ENCODE measurements at places on chromosomes 5 and 9.

DNA sequence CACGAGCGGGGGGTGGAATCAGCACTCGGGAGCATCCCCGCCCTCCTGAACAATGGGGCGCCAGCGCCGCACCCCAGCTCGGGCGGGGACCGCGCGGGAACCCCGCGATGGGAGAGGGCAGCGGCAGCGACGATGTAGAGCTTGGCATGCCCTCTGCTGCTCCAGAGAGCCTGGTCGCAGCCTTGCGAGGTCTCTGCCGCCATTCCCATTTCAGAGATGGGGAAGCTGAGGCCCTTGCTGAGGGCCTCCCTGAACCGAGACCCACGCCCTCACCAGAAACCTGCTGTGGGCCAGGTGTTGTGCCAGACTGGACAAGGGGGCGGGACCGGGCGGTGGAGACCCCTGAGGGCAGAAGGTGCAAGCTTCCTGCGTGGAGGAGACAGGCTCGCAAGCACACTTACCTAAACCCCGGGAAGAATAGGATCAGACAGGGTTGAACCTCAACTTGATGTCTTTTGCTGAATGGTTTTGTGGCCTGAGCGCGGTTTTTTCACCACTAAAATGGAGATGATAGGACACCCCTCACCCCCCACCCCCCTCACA lies 647 bp upstream of the MEGF9 start:
- DNase-seq = no peak

GRCh38 chr5:76473661-76474060 lies 70.6 kb downstream of the IQGAP2 start:
- no peak for DNase-seq

- DNase-seq = no peak
Measured at GRCh38 chr9:77848897-77849296, 182.7 kb downstream of the GNAQ start.

- no peak for DNase-seq
Measured at GRCh38 chr5:178453224-178453623, 137.0 kb downstream of the COL23A1 start.

DNA sequence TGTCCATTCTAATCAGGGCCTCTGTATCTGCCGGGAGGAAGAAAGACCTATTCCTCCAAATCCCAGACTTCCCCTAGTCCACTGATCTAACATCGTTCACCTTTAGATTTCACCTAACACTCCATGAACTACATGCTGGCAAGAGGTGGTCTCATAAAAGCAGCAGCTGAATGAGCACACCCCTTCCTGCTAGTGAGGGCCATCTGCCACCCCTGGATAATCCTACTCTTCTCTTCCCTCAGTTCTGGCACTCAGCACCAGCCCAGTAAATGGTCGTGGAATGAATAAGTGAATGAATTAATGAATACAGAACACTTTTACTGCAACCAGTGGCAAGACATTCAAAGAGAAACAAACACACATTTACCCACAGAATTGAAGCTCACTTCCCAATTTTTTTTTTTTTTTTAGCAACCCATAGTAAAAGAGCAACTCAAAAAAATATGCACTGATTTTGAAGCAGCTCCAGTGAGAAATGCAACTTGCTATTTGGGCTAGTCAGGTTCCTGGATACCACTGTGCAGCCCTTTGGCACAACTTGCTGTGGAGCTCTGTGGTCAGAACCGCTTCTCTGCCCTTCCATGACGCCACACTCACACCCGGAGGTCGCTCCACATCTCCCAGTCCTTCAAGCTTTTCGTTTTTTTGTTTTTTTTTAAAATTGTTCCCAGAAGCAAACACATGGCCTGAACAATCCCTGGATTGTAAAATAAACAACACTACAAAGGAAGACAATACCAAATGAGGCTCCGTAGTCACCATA lies 6.2 kb downstream of the RNF183 start:
- DNase-seq = no peak

DNA sequence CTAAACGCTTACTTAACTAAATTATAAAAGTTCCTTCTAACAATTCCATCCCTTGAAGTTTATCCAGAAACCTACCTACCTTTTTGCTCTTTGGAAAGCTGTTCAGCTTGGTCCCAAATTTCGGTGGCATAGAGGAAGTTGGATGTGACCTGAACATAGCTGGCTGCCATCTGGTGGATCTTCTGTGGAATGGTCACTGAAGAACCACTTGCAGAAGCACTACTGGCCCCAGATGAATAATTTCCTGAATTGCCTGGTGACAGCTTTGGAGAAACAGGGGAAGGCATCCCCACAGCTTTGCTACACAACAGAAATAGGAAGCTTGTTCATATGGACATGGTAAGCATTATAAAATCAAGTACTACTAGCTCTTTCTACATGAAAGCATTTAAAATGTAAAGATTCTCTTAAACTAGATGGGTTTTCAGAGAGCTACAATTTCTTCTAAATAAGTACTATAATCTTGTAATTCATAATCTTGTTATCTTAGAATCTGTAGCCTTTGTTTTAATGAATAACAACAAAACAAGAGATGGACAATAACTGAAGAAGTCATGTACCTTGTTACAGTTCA lies 9.9 kb downstream of the LEAP2 start:
- DNase-seq = no peak

DNA sequence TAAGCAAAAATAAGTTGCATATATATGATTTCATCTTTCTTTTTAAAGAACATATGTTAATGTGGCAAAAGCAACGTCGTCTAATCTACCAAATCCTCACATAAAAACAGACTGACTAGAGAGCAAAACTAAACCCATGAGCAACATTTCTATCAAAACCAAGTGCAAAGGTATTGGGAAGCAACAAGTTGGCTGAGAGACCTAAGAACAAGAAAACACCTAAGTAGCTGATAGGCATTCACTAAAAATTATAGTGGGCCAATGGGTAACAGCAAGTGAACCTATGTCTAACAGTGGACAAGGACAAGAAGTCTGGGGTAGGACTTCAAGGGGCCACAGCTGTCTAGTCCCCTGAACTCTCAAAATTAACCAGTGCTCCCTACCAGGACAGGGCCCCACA lies 130.1 kb downstream of the SIL1 start:
- DNase-seq = no peak

Data from GM12892 (cell line).